ENCODE measurements at places on chromosomes 11 and 22. TPM values are rescaled to one million over a fixed set of nuclear protein-coding genes. Genes with fewer than 3 reads are reported as not detected.

DNA sequence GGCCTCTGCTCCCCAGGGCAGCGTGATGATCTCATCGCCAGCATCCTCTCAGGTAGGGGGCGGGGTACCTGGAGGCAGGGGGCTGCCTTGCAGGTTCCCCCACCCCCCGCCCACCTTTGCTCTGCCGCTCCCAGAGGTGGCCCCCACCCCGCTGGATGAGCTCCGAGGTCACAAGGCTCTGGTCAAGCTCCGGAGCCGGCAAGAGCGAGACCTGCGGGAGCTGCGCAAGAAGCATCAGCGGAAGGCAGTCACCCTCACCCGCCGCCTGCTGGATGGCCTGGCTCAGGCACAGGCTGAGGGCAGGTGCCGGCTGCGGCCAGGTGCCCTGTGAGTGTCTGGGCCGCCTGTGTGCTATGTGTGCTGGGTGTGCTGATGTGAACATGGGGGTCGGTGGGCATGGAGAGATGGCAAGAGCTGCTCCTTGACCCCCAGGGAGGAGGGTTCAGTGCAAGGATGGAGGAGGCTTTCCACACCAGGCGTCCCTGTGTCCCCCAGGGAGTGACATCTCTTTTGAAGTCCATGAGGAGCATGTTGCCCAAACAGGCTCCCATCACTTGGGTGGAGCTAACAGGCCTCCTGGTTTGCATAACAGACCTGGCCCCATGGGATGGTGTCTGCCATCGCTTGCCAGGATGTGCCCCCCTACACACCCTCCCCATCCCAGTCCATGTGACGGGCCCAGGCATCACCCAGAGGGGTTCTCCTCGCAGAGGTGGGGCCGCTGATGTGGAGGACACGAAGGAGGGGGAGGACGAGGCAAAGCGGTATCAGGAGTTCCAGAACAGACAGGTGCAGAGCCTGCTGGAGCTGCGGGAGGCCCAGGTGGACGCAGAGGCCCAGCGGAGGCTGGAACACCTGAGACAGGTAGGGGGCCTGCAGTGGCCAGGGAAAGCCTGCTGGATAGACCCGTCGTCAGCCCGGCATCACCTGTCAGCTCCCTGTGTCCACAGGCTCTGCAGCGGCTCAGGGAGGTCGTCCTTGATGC is 14.1 kb downstream of the PLCB3 start:
- DNase-seq, result no peak

DNA sequence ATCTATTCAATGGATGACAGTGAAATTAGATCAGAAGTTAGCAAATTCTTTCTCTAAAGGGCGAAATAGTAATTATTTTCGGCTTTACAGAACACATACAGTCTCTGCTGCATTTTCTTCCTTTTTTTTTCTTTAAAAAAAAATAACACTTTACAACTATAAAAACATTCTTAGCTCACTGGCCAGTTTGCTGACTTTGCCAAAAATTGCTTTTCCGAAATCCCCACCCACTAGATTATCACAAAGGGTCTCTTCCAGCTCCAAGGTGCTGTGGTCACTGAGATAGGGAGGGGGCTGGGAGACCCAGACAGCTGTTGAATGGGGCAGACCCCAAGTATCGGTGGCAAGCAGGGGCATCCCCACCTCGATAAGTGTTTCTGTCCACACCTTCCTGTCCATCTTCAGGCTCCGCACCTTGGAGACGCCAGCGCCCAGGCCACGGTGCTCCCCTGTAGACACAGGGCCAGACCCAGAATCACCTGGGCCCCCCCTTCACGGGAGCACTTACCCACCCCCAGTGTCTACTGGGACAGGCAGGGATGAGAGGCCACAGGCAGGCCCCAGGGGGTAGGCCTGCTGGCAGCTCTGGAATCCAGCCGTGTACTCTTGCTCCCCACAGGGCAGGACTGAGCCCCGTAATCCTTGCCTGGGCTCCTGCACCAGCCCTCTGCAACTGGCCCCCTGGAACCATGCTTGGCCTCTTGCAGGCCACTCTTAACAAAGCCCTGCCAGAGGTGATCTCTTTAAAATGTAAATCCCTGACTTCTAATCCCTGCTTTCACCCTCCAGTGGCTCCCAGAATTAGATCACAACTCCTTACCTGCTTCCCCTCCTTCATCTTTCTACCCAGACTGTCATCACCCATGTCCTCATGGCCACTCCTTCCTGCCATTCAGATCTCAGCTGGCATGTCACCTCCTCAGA is 31.5 kb upstream of the PDE2A start:
- no peak for DNase-seq

GRCh38 chr11:27963370-27963769 is 144.6 kb downstream of the KIF18A start:
- no peak for DNase-seq

- no peak for DNase-seq
Observed at GRCh38 chr22:36872084-36872483, 11.3 kb downstream of the NCF4 start.

DNA sequence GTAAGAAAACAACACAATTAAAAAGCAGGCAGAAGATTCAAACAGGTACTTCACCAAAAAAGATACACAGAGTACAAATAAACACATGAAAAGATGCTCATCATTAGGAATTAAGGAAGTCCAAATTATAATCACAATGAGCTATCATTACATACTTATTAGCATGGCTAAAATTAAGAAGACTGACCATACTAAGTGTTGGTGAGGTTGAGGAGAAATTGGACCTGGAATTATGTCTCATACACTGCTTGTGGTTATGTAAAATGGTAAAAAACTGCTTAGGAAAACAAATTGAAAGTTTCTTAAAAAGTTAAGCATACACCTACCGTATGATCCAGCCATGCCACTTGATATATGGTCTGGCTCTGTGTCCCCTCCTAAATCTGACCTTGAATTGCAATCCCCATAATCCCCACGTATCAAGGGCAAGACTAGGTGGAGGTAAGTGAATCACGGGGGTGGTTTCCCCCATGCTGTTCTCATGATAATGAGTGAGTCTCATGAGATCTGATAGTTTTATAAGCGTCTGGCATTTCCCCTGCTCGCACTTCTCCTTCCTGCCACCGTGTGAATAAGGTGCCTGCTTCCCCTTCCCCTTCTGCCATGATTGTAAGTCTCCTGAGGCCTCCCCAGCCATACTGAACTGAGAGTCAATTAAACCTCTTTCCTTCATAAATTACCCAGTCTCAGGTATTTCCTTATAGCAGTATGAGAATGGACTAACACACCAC is 4.8 kb downstream of the SAAL1 start:
- DNase-seq, result no peak

DNA sequence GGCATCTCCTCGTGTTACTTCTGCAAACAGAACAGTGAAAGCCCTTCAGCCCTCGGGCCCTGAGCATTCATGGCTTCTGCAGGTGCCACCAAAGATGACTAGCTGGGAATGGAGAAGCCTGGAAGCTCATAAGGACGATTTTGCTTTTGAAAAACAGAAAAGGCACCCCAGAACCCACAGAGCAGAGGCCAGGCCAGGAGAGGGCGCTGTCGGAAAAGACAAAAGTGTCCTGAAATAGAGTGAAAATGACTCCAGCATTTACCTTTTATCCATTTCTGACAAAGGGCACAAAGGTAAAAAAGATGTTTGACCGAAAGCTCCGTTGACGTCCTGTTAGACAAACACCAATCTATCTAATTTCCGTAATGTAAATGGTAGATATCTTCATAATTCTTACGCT is 37.6 kb downstream of the ZNF195 start:
- no peak for DNase-seq

GRCh38 chr11:115219376-115219775 is 284.8 kb downstream of the CADM1 start:
- DNase-seq, result no peak

DNA sequence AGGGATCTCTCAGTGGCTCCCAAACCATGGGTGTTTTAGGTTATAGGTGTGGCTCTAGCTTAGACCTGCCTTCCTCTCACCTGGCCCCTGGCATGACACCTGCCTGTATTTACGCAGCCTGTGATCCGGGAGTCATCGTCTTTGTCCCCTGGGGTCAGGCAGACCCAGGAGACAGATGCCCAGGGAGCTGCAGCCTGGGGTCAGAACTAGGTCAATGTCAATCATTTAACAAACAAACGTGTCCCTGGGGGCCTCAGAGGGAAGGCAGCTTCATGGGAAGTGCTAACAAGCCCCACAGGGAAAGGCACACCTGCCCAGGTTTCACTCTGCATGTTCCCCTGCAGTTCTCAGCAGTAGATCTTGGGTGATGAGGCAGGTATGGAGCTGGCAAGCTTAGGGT is 12.0 kb downstream of the BACE1-AS start:
- no peak for DNase-seq

GRCh38 chr11:96338910-96339705 is 3.9 kb downstream of the MAML2 start:
- no peak for DNase-seq

DNA sequence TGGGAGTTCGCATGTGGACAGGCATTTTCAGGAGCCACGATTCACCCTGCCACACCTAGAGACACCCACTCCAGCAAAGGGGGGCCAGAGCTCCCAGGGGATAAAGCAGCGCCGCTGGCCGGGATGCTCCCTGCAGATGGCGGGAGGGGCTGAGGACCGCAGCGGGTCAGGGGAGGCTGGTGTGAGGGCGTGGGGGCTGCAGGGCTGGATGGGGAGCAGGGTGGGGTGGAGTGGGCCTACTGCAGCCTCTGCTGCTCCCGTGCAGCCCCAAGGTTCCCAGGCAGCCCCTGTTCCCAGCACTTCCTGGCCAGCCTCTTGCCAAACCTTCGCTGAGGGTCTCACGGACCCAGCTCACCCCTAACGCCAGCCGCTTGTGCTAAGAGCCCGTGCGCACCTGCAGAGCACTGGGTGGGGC is 13.0 kb downstream of the MUC5B start:
- DNase-seq, result no peak

DNA sequence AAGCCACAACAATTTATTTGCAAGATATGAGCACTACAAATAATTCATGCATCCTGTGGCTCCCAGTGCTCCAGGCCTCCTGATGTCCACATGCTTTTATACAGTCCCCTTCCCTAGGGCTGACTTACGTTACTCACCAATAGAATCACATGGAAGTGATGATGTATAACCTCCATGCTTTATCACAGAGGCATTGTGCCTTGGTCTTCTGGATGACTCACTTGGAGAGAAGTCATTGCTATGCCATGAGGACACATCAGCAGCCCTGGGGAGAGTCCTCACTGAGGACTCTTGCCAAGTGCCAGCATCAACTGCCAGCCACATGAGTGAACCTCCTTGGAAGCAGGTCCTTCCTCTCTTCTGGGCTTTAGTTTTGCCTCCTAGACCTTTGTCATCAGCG is 22.0 kb upstream of the IGSF9B start:
- no peak for DNase-seq

- DNase-seq, result no peak
Observed at GRCh38 chr11:44855493-44855849, 95.2 kb downstream of the TP53I11 start.

GRCh38 chr22:33737662-33738061 is 182.6 kb downstream of the LARGE1 start:
- DNase-seq, result no peak

GRCh38 chr22:50185375-50186087 is at the start of gene TRABD:
TRABD (plus strand) TSS chr22:50185913; CDS start chr22:50193061, 7,148 bp downstream.
- peak; percentile 98 for DNase-seq

- DNase-seq, result peak; percentile 86
Observed at GRCh38 chr22:47342446-47342845, 580.0 kb downstream of the TBC1D22A start.

DNA sequence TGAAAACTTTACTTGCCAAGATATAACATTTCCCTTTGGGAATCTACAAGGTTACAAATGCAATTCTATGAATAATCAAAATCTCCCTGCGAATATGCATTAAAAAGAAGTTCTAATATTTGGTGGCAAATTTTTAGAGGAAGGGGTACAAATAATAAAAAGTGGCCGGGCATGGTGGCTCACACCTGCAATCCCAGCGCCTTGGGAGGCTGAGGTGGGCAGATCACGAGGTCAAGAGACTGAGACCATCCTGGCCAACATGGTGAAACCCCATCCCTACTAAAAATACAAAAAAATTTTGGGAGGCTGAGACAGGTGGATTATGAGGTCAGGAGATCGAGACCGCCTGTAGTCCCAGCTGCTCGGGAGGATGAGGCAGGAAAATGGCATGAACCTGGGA is 47.0 kb downstream of the ZNF280B start:
- no peak for DNase-seq

The OR1S2 gene
- not detected for total RNA-seq

The YPEL4 gene
- total RNA-seq, result 1.4 TPM

The KLHL35 gene
- 0.29 TPM for total RNA-seq
